Neural progenitor cell (in vitro differentiated cells): ENCODE measurements at places on chromosomes 12 and 14.
A peak's percentile ranks its signal among the peaks of the same experiment; 100 is the strongest.

- peak; percentile 1 for DNase-seq
Measured at GRCh38 chr14:99728231-99728920, 44.3 kb downstream of the CYP46A1 start.

DNA sequence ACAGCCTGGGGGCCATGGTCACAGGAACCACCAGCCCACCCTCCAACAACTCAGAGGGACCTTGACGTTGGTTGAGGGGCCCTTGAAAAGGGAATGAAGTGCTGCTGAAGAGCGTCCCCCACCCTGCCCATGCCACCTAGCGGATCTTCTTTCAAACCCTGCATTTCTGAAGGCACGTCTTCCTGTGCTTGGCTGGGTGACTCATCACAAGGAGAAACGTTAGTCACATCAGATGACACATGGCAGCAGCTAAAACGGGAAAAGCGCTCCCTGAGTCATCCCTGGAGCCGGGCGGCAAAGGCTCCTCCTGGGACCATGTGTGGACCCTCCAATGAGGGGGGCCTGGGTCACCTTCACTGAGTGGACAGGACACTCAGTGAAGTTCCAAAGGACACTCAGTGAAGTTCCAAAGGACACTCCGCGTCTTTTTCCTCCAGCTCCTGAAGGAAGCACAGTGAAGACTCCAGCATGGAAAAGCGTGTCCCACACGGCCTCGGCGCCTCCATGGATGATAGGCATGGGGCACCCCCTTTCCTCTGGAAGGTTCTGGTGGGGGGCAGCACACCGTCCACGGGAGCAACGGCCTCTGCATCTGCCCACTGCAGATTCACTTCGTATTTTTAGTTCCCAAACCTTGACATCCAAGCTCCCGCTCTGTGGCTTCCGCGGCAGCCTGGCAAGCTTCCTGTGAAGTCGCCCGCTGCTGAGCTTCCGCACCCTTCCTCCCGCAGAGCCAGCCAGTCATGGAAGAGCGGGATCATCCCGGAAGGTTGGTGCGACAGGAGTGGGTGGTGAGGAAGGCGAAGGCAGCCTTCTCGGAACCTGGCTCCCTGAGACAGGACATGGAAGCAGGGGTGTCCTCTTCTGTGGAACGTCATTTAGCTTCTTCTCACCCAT lies 383.4 kb downstream of the VRK1 start:
- DNase-seq = no peak

DNA sequence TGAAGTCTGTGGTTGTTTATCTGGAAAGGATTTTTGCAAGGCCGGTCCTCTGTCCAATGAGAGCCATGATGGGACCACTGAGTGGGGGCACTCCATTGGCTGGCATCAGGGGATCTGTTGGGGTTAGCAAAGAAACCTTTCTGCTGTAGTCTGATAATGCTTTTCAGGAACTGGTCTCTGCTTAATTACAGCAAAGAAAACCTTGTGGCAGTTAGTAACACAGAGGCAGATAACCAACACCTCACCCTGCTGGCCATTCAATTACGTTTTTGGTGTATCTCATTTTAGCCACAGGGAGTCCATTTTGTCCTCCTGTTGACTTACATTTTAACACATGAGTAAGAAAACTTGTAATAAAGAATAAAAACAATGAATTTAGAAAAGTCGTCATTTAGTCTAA lies 629.3 kb upstream of the MDGA2 start:
- DNase-seq = no peak

GRCh38 chr14:61471297-61472005 lies 150.1 kb downstream of the PRKCH start:
- no peak for DNase-seq

- no peak for DNase-seq
Measured at GRCh38 chr14:104321088-104321801, 182.9 kb downstream of the KIF26A start.

DNA sequence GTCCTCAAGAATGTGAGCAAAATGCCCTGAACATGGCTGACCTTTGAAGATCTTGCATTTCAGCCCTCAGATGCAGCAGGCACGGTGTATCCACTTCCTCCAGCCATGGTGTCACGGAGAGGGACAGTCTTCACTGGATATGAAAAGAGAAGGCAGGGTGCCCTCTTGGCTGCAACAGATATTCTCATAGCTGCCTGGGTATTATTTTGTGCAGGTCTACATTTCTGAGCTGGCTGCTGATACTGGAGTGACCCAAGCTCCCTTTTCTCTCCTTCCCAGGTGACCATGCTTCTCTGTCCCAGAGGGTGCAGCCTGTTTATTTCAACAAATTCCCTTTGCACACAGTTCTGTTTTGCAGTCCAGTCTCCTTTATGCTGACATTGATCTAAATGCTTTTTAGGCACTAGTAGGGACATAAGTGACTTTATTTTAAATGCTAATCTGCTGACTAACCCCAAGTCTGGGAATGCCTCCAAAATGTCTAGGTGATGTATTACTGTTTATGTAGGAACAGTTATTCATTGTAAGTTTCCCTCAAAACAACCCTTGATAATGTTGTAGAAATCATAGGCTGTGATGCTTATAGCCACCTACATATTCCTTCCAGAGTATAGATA lies 17.4 kb upstream of the PYGL start:
- DNase-seq = no peak

GRCh38 chr14:72726444-72726843 lies 167.5 kb downstream of the DPF3 start:
- no peak for DNase-seq

DNA sequence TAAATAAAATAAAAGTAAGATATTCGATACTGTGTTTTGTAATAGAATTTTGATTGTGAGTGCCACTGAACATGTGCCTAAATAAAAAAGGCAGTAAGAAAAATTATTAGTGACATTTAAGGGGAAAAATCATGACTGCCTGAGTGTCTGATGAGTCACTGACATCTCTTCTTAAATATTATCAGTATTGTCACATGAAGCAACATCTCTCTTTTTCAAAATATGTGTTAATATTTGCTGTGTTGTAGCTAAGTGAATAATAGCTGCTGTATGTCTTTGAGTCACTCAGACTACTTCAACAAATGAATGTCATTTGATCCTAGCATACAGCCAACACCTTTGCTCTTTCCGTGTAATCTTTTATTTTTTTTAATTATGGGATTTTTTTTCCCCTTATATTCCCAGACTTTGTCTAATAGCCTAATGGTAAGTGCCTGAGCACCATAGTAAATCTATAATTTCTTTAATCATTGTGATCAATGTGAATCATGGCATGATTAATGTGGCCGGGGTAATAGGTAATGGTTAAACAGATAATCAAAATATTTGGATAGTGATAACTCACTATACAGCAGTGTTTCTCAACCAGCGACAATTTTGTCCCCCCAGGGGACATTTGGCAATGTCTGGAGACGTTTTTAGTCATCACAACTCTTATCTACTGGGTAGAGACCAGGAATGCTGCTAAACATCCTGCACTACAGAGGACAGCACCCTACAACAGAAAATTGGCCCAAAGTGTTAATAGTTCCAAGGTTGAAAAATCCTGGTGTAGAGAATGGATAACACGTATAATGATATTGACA lies 11.7 kb upstream of the OTX2 start:
- DNase-seq = no peak
